ENCODE measurements at places on chromosomes 2 and 18.

- peak; percentile 28 for DNase-seq
Observed at GRCh38 chr2:36356990-36357846, 1.6 kb downstream of the CRIM1 start.

DNA sequence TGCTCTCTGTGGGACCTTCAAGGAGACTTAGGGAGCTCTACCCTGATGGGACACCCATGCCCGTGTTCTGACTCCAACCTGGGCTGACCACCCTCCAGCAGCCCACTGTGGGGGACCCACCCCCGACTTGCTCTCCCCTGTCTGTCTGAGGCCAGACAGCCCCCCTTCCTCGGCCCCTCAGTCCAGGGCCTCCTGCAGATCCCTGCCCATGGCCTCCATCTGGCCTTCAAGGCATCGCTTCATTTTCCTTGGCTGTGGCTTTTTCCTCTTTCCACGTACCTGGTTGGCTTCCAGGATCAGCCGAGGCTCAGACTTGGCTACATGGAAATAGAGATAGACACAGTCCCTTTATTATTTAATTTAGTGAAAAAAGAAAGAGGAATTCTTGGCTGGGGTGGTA, 290.0 kb downstream of the CYP26B1 start:
- no peak for DNase-seq

- no peak for DNase-seq
Observed at GRCh38 chr2:224561234-224562005, 23.7 kb downstream of the CUL3 start.

GRCh38 chr2:193251909-193252308, 1057.2 kb upstream of the TMEFF2 start:
- DNase-seq = no peak

DNA sequence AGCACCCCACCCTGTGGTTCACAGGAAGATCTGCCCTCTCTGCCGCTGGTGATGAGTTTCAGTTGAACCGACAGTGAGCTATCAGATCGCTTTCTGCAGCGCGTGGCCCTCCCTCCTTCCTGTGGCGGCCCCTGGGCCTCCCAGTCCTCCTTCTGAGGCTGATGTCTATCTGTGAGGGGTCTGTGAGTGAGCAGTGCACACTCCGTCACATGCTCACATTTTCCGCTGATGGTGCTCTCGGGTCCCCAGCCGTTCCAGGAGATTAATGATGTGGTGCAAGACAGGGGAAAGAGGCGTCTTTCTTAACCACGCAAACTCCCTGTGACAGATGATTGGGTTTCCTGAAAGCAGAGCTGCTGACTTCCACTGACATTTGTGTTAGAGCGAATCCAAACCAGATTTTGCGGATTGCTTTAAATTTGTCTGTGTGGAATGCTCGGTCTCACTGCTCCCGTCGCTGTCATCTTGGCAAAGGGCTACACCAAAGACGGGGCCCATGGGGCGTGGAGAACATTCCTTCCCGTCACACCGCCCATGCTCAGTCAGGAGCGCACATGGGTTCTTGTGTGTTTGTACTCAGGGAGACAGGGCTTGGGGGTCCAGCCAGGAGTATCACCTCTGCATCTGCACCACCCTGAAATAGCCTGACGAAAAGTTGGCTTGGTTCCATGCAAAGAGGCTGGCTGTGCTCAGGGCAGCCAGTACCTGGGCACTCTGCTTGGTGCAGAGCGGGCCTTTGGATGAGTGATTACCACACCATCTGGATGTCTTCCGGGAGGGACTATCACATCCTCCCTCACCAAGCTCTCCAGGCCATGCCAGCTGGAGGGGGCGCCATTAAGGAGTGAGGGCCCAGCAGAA, 154.7 kb upstream of the HS6ST1 start:
- no peak for DNase-seq

- DNase-seq = peak; percentile 9
Observed at GRCh38 chr2:231297108-231297908, 98.2 kb upstream of the B3GNT7 start.

DNA sequence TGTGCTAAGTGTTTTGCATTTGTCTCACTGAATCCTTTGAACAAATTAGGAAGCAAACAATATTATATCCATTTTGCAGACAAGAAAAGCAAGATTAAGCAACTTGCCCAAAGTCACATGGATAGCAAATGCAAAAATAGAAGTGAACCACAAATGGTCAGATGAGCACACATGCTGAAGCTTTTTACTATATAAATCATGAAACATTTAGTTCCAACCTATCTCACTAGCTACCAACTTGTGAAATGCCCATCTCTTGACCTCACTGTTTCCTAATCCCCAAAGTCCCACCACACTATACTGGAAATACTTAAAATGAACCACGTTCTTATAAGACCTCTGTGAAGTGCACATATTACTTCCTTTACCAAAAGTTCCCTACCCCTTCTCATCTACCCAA, 380.5 kb downstream of the ERBB4 start:
- no peak for DNase-seq

GRCh38 chr18:13849791-13850190, 25.8 kb downstream of the MC5R start:
- DNase-seq = no peak

- no peak for DNase-seq
Observed at GRCh38 chr2:8277921-8278571, 403.8 kb upstream of the ID2 start.

GRCh38 chr2:17245906-17246305, 272.3 kb downstream of the RAD51AP2 start:
- DNase-seq = no peak

GRCh38 chr2:222756362-222756831, 84.9 kb downstream of the MOGAT1 start:
- no peak for DNase-seq

DNA sequence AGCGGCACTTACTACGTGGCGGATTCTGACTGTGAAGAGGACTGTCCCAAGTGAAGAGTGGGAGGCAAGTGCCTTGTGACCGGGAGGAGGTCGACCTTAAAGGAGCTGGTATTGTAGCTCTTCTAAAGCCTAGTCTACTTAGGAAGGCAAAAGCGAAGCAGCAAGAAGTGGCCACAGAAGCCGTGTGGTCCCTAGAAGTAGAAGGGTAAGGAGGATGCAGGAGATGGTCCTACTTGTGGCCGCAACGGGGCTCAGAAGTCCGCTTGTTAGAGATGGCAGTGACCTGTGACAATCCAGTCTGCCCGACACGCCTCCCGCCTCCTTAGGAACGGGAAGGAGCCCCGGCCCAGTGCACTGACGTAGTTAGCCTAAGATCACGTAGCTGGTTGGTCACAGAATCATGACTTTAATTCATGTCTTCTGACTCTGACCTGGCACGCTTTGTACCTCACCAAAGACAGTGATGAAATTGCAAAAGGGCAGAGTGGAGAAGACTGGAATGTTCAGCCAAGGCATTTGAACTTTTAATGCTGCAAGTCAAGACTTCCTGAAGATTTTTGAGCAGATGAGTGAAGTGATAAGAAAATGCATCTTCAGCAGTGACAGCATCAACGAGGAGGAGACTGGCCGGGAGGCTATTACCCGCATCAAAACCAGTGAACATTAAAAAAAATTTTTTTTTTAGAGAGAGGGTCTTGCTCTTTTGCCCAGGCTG, 749 bp upstream of the EIF2AK3 start:
- peak; percentile 76 for DNase-seq

DNA sequence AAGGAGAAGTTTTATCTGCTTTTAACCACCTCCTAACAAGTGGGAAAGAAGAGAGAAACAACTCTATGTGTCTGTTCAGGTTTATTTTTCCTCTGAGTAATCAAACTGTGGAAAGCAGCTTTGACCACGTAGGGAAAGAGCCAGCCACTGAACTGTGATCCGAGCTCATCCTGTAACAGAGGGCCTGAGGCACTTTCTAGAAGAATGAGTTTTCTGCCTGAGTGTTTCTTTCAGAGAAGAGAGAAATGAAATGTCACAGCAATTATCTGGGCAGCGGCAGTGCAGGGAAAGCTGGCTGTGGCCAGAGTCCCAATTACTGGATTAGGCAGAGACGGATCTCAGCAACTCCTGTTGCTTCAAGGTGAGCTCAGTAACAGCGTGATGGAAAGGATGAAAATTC, 151.9 kb downstream of the CD226 start:
- DNase-seq = no peak

GRCh38 chr2:98773907-98774306, 43.0 kb upstream of the MGAT4A start:
- DNase-seq = peak; percentile 15

DNA sequence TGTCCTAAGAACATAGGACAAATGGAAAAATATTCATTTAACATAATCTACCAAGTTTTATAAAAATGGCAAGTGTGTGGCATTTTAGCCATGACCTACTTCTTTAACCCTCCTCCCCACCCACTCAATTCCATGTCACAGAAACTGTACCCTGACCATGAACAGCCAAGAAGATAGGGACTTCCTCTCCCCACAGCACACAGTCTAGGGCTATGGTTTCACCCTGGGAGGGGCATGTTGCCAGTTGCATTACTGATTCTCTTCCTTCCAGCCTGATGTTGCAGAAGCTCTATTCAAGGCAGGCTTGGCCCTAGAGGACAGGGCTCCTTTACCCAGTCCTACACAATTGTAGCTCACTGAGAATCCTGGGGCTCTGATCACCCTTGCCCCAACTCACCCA, 153.6 kb upstream of the KLF7 start:
- DNase-seq = no peak

- no peak for DNase-seq
Observed at GRCh38 chr2:40304340-40304739, 147.6 kb downstream of the SLC8A1 start.

DNA sequence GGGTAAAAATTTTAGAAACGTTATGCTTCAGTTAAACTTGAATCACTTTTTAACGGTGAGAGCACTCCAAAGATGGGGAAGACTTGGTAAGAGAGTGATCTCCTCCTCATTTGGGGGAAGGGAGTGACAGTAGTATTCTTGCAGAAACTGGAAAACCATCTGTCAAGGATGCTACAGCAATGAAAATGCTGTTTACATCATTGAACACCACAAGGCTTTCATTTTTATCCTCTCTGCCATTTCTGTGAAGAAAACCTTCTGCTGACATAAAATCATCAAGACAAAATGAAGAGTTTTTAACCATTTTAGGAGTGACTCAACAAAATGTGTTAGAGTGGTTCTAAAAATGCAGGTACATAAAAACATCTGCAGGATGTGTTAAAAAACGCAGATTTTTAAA, 38.1 kb downstream of the CDH2 start:
- DNase-seq = no peak

GRCh38 chr18:59039449-59039848, 100.2 kb upstream of the SEC11C start:
- no peak for DNase-seq

GRCh38 chr18:10951631-10952544, 197.5 kb downstream of the PIEZO2 start:
- DNase-seq = no peak

- DNase-seq = no peak
Observed at GRCh38 chr18:25334588-25334987, 17.4 kb downstream of the ZNF521 start.

DNA sequence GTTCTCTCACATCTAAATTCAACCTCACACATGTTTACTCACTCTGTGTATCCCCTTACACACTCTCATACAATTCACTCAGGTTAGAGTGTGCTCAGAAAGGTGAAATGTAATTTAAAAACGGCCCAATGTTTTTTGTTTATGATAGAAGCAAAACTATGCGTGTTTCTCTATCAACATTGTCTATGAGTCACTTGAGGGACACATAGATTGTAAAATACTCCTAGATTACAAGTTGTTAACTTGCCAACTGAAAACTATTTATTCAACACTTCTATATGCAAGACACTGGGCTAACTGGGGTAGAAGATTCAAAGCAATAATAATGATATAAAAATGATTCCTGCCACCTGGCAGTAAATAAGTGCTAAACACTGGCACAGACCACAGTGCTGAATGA, 24.6 kb downstream of the CCDC195 start:
- no peak for DNase-seq

- DNase-seq = no peak
Observed at GRCh38 chr2:194539425-194539824, 1117.6 kb upstream of the SLC39A10 start.

GRCh38 chr2:190942697-190943096, 62.1 kb downstream of the GLS start:
- no peak for DNase-seq

DNA sequence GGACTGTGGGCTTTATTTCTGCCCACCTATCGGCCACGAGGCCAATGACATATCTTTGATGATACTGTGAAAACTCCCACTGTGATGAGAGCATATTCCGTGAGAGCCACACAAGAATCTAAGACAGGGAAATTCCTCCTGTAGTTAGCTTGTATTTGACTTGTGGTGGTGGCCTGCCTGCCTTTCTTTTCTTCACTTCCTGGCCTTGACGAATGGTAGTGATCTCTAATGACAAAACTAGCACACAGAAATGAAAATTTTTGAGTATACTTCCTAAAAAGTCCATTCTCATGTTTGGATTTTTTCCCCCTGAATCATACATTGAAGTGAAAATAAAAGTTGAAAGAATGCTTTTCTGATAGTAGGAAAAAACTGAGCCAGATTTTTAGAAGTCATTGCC, 94.4 kb downstream of the MGAT5 start:
- no peak for DNase-seq

DNA sequence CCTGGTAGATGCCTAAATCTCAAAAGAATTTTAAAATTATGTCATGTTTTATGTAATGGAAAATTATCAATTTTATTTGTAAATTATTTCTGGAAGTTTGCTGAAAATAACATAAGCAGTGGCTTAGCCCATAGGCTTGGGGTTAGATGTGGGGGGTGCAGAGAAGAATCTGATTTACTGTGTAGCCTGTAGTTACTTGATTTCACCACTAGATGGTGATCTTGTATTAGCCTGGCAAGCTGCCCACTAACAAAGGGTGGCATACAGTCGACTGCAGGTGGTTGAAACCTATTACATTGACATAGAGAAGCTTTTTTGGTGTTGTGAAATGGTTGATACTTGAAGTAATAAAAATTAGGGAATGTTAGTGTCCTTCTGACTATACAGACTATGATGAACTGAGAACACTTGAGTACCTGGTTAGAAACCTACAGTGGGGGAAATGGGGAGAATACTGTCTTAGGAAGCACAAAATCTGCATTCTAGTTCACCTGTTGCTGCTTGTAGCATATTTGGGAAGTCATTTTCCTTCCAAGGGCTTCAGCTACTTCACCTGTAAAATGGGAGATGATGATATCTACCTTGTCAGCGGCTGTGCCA, 191.0 kb upstream of the LHCGR start:
- peak; percentile 31 for DNase-seq

GRCh38 chr2:223944703-223945531, at the start of gene WDFY1:
TSS of gene WDFY1 (minus strand) at chr2:223945335. CDS start at chr2:223945284, 51 bp downstream.
- peak; percentile 84 for DNase-seq

DNA sequence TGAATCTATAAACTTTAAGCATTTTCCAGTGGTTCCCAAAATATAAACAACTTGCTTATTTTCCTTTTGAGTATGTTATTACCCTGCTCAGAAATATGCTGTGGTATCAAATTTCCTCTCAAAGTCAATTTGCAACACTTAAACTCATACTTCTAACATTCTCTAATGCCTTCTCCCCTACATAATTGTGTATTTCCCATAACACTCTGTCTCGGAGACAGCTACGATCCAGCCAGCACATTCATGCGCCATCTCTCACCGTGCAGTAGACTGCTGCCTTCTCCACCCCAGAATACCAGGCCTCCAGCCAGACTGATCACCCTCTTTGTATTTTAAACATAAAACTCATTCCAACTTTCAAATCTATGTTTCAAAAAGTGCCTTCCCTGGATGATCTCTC, 41.8 kb downstream of the TIMM21 start:
- DNase-seq = no peak

GRCh38 chr2:239327536-239328350, 73.1 kb downstream of the HDAC4 start:
- DNase-seq = peak; percentile 12

GRCh38 chr2:111184725-111185310, 64.1 kb downstream of the BCL2L11 start:
- no peak for DNase-seq

- DNase-seq = no peak
Observed at GRCh38 chr2:150296770-150297546, 190.5 kb downstream of the RND3 start.

Data from CD4-positive, alpha-beta T cell treated with Interleukin-6 for 4 hours (primary cell).